Mononuclear cell (primary cell): ENCODE measurements at places on chromosomes 2 and 18. TPM values are rescaled to one million over a fixed set of nuclear protein-coding genes. Genes with fewer than 3 reads are reported as not detected.

The EPB41L3 gene
- total RNA-seq = 24.9 TPM

The LMAN1 gene
- total RNA-seq = 40.6 TPM

The SLC35F6 gene
- total RNA-seq = 30.3 TPM

The CPO gene
- 0.21 TPM for total RNA-seq

The SH2D6 gene
- 0.42 TPM for total RNA-seq

The CRYGD gene
- not detected for total RNA-seq

The IL36B gene
- total RNA-seq = not detected
